NCI-H1105 (cell line): ENCODE measurements at places on chromosomes 4 and X.
A peak's percentile ranks its signal among the peaks of the same experiment; 100 is the strongest.

GRCh38 chr4:73606465-73606974 is 13.7 kb downstream of the RASSF6 start:
- DNase-seq = peak; percentile 67

DNA sequence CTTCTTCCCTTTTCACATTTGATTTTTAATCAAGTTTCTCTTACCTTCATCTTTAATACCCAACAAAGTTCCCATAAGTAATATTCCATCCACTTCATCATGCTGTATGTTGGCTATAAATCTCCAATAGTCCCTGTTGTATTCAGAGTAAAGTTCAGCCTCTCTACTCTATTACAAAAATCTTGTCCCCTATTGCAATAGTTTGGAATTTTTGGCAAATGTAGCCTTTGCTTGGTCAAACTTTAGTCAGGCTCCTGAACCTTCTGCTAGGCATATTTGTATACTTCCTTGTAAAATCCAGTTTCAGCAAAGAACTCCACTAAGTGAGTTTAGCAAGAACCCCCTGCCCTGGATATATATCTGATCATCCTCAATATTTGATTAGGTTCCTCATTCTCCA is 54.0 kb upstream of the PACRGL start:
- DNase-seq = no peak

- no peak for DNase-seq
Observed at GRCh38 chrX:79623098-79623762, 256.1 kb upstream of the ITM2A start.

DNA sequence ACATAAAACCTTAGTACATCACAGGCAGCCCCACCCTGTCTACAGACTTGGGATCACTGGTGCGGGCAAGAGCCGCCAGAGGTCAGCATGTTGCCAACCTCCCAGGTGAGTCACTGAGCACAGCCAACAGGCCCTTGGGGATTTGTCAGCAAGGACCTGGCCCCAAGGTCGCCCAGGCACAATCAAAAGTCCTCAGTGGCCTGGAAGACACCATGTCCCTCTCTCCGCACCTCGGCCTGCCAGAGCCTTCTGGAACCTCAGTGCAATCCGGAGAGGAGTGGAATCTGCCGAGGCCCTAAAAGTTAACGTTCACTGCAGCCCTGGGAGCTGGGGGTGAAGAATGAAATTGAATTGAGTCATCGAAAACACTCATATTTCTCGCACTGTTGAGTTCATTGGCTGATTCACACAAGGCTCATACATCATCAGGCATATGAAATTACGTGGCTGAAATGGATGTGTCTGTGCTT is 74.3 kb downstream of the WFS1 start:
- DNase-seq = no peak

DNA sequence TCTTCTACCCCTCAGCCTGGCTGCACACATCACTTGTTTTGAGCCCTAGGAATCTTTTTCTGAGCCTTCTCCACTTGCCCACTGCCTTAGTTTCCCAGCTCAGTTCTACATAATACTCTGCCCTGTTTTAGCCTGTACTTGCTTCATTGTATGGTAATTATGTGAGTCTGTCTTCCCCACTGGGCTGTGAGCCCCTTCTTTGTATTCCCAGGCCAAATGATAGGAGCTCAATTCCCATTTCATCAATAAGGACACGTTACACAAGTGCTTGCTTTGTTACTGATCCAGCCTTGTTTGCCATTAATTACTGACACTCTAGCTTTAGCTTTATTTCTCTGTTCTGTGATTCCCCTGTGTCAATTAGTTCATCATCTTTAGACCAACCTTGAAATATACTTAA is 28.1 kb downstream of the KIT start:
- no peak for DNase-seq

DNA sequence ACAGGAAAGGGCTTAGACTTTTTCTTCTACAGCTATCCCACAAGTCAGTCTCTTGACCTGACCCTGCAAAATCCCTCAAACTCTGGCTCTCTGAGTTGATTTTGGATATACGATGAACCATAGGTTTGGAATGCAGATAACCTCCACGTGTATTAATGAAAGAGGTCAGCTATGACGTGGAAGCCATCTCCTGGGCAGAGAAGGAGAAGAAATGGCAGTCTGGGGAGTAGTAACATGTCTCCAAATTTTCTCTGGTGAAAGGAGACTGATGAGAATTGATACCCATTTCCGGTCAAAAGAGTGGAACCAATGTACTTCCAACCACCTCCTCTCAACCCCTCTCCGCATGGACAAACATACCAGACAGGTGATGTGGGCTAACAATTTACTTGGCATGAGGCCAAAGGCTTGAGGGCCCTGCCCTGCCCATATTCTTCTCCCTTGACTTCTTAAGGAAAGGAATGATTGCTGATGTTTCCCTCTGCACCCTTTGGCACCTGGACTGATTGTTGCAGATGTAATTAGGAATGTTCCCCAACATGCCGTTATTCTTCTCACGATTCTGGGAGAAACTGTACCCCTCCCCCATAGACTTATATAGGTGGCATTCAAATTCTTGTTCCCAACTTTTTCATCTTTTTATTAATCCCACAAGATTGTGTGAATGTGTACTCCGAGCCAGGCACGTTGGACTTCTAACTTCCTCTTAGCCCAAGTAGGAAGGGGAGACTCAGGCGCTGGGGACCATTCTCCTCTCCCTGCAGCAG is 580 bp upstream of the PLS3 start:
- DNase-seq = no peak

DNA sequence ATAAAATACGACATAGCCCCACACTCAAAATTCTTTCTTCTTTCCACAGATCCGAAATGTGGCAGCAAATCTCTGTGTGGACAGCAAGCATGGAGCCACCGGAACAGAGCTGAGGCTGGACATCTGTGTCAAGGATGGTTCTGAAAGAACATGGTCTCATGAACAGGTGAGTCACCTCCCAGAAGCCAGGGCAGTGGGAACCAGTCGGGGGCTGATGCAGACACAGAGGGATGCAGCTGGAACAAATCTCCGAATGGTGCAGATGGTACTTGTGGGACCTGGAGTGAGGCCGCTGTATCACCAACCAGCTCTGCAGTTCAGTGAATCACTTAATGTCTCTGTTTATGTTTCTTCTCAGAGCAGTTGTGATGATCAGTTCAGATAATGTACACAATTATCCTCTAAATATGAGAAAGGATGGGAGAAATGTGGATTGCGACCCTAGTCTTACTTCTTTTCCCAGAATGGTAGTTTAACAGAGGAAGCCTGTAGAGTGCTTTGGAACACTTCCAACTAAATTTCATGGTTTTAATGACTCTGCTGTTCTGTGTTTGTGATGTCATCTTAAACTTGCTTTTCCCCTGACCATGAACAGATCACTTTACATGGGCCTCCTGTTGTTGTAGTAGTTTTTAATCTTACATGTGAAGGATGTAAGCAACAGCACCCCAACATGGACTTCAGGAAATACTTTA is 159.3 kb upstream of the GALNT7 start:
- DNase-seq = no peak

DNA sequence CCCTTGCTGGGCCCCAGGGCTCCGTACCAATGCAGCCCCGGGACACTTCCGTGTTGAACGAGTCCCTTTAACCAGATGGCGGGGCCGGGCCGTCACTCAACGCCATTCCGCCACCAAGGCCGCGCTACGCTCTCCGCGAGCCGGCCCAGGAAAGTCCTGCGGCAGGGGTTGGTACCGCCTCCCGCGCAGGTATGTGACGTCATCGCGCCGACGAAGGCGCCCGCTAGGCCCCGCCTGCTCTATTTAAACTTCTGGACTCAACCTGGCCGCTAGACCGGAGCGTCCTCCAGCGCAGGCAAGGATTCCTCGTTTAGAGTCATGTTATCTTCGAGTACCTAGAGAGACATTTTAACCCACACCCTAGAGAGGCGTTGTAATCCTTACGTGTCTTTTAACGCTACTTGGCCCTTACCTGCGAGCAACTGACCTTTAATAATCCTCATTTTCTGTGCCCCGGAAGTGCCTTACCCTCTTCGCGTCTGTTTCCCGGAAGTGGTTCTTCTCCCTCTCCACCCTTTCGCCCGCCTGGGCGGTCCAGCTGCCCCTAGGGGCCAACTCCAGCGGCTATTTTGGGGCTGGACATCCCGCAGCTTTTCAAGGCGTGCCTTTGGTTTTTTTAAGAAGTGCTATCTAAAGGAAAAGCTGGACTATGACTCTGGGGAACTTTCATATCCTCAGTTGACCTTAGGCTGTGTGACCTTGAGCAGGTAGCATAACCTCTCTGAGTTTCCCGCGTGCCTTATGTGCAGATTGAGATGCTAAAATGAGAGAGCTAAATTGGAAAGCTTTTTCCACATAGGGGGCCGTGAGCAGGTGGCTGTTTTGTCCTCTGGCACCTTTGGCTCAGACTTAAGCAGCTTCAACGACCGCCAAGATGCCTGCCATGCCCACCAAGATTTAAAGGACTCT is at the start of gene PNPLA4:
PNPLA4 (minus strand) TSS at position 155 of the 909 bp plus-strand sequence. CDS start 1,294 bp downstream, outside the sequence.
- DNase-seq = no peak

DNA sequence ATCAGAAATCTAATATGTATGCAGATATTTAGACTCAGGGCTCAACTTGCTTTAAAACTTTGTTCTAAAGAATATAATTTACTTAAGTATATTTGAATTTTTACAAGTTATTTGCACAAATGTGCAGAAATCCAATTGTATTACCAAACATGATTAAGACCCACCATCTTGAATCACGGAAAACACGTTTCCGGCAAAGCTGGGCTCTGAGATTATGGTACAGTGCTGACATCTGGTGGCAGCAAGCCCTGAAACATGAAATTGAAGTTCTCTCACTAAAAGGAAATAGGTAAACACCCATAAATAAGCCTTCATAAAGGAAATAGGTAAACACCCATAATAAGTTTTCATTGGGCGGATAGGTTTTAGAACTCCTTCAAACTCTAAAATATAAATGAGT is 98.3 kb upstream of the MAOA start:
- peak; percentile 43 for DNase-seq

- no peak for DNase-seq
Observed at GRCh38 chr4:41912546-41912945, 22.7 kb upstream of the TMEM33 start.

DNA sequence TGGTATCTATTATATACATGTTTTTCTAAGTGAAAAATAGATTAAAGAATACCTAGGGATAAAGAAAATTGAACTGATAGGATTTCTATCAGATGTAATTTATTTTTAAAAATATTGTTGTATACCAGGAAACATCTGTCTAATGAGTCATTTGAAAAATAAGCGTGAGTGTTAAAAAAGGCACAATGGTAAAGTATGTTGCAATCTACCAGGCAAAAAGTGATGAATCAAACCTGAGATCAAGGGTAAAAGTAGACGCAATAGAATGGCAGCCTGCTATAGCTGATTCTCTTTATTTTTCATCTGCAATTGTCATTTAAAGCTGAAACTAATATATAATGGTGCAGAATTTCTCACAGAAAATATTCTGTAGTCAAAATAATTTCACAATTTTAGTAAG is 1119.6 kb downstream of the PCDH18 start:
- no peak for DNase-seq

DNA sequence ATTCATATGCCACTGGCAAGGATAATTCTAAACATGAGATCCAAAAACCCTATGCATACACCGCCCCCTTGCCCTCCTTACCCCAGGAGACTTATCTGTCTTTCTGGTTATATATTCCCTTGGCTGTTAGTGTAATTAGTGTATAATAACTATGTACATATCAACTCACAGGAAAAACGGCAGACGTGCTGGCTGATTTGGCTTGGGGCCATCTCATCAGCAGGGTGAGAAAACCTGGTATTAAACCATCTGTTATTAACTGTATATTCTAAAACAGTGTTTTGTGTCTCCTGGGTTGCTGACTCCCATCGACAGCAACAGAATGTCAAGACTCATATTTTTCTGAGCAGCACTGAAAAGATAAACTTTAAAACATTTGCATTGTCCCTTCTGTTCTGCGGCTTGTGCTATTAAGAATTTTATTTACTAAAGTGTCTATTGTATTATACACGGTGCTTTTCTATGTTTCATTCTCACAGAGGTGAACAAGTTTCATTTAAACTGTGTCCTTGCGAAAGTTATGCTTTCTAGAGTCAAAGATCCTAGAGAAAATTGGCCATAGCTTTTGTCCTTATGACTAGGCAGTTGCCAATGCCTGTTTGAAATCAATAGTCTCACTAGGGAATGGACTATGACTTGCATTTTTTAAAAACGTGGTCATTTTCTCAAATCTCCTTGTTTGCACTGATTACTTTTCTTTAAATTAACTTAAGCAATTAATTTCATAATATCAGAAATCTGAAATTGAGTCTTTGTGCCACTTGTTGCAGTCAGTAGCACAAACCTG is 211.5 kb upstream of the MID1 start:
- peak; percentile 55 for DNase-seq

GRCh38 chr4:142815834-142816233 is 30.3 kb downstream of the INPP4B start:
- no peak for DNase-seq

- DNase-seq = no peak
Observed at GRCh38 chrX:84258708-84259107, 70.7 kb upstream of the RPS6KA6 start.

DNA sequence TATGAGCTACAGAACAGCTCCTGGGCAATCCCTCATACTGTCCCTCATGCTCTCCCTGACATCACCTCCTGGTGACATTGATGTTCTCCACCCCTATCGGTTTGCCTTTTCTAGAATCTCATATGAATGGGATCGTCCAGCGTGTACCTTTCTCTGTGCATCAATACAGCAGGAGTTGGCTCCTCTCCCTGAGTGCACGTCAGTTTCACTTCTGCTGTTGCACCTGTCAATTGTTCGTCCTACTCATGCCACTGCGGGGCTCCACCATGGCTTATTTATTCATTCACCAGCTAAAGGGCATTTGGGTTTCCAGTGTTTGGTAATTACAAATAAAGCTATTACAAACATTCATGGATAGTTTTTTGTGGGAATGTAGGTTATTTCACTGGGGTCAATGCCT is 269.1 kb upstream of the ZFP42 start:
- DNase-seq = no peak

DNA sequence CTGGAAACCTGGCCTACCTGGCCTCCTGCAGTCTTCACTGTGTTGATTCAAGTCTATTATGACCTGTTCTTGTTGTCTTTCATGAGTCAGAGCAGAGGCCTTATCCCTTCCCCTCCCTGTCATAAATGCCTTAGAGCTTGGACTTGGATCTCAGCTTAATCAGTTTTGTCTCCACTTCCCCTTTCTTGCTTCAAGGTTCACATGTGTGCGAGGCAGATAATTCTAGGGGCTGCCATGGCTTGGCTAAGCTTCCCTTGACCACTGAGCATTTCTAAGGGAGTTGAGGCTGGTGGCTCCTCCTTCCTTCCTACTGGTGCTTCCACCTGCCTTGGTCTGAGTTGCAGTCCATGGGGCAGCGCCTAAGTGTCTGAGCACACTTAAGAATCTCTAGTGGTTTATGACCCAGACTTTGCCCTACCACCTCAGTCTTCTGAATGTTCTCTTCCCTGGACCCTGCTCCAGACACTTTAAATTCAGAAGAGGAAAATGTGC is 1.7 kb upstream of the HEPH start:
- no peak for DNase-seq

GRCh38 chrX:20527558-20528011 is 260.9 kb upstream of the RPS6KA3 start:
- DNase-seq = peak; percentile 62

DNA sequence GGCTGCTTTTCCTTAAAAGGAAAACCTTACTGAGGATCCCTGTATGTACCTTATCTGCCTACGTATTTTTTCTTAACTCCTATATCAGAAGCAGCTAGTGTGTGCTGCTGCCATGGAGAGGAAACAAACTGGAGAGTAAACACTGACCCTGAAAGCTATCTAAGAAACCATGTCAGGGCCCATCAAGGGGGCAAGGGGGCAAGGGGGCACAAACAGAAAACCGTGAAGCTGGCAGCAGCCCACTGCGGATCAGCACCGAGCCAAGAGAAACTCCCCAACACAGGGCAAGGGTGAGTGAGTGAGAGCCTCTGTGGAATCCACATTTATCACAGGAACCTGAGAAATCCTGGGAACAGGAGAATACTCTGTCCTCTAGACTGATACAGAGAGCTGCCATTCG is 1204.2 kb downstream of the PCDH18 start:
- no peak for DNase-seq
